ENCODE measurements at places on chromosomes 2 and 18.

GRCh38 chr2:144516411-144516980 is 3.4 kb downstream of the ZEB2 start:
- no peak for DNase-seq

GRCh38 chr2:133517876-133518275 is 50.4 kb downstream of the NCKAP5 start:
- DNase-seq: no peak

- no peak for DNase-seq
Measured at GRCh38 chr2:232973011-232973735, 39.9 kb downstream of the NGEF start.

DNA sequence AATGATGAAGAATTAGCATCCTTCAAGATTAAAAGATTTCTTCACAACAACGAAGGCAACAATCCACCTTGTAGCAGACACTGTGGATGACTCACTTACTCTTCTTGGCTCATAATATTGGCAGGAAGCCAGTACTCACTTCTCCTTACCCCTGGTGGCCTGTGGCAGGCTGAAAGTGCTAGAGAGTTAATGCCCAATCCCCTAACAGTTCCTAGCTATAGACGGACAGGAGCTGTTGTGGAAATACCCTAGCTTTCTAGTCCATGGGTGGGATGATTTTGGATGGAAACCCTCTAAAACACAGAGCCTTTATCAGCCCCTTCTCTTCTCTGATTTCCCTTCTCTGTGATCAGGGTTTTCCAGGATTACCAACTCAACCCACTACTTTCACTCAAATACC is 128.6 kb upstream of the NYAP2 start:
- DNase-seq: no peak

- no peak for DNase-seq
Measured at GRCh38 chr2:151302879-151303278, 13.4 kb upstream of the NMI start.

- DNase-seq: no peak
Measured at GRCh38 chr2:235527806-235528469, 34.1 kb downstream of the AGAP1 start.

DNA sequence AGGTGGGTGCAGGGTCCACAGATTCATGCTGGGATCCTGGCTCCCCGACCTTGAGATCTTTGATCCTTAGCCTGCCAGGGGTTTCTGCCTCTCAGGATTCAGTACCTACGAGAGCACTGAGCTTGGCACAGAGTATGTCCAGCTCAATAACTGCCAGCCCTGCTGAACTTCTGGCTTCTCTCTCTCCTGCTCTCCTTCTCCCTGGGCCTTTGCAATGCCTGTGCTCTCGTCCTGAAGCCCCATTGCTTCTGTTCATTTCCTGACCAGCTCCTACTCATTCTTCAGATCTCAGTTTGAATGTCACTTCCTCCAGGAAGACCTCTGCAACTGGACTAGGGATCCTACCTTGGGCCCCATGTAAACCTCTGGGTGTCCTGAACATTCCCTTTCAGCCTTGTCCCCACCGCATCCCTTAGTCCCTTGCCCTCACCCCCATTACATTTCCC is 113.8 kb upstream of the HAAO start:
- no peak for DNase-seq

DNA sequence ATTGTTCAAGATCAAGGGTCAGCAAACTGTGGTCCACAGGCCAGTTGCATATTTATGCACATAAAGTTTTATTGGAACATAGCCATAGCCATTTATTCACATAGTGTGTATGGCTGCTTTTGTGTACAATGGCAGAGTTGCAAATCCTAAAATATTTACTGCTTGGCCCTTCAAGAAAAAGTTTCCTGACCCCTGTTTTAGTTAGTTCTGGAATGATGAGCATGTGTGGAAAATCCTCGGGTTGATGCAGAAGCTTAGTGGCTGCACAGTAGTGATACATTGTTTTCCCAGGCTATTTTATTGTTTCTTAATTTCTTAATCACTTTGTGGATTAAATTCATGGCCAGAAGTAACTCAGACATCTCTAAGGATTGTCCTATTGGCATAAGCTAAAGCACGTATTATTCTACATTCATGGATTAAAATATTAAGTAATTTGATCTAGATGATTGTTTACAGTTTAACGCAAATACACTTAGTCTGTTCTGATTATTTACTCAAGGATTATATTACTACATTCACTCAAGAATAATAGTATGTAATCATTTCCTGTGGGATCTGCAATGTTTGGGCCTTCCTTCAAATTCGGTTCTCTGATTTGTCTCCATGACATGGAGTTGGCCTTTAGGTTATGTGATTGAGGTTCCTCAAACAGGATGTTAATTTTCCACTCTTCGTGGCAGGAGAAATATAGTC is 165.5 kb downstream of the TMEM247 start:
- DNase-seq: no peak

DNA sequence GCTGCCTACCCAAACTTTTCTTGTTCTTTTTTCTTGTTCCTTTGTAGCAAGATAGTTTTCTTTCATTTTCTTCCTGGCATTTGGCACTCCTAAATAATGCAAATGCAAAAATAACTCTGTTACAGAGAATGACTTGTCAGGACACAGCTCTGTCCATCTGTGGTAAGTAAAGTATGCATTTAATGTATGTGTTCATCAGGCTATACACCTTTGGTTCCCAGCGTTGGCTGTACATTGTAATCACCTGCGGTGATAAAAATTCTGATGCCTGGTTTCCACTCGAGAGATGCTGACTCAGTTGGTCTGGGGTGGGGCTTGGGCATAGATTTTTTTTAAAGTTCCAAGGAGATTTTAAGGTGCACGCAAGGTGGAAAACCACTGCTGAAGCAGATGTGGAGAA is at the start of gene SERPINB13:
SERPINB13 (plus strand) TSS at position 378 of the 400 bp plus-strand sequence. CDS start 1,325 bp downstream, outside the sequence.
- DNase-seq: no peak

GRCh38 chr2:111167076-111167862 is 46.6 kb downstream of the BCL2L11 start:
- DNase-seq: no peak

DNA sequence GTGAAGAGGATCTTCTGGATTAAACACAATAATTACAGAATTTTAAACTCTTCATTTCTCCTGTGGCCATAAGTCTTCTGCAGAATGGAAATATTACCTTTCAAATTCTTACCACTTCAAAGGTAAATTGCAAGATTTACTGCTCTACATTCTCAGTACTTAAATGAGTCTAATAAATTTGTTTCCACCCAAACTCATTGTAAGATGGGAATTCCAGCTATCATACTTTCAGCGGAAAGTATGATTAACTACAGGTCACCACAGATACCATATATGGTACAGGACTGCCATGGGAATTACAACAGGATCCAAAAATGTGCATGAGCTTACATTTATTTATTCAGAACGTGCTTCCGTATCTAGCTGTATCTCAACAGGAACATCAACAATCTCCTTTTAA is 3.1 kb downstream of the DSC3 start:
- no peak for DNase-seq

DNA sequence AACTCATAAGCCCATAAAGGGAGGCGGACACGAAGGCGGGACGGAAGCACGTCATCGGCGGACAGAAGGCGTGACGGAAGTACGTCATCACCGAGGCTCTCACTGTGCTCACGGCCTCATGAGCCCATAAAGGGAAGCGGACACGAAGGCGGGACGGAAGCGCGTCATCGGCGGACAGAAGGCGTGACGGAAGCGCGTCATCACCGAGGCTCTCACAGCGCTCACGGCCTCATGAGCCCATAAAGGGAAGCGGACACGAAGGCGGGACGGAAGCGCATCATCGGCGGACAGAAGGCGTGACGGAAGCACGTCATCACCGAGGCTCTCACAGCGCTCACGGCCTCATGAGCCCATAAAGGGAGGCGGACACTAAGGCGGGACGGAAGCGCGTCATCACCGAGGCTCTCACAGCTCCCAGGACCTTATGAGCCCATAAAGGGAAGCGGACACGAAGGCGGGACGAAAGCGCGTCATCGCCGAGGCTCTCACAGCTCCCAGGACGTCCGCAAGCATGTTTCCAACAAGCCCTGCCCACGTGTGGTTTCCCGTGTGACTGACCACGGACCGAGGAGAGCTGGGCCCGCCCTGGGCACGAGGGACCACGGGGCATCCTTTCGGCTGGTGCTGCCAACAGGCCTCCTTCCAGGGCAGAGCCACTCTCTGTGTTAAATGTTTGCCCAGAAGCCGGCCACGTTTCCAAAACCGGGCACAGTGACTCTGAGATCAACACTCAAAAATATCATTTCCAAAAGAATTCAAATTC is 182.7 kb upstream of the SALL3 start:
- DNase-seq: no peak

DNA sequence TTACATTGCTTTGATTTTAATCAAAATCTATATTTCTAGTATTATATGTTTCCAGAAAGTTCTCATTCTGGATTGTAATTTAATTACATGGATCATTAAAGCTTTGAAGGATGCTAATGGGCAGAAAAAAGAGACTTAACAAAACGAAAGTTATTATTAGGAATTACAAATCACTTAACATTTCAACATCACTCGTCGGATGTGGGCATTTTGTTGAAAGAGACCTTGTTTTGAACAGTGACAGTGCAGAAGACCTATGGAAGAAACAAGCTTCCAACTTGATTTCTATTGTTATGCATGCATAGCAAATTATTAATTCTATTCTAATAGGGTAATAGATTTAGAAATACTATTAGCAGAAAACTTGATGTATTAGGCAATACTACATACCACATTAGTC is 31.4 kb upstream of the DARS1 start:
- DNase-seq: no peak

- no peak for DNase-seq
Measured at GRCh38 chr2:106184857-106185256, 9.2 kb downstream of the UXS1 start.

GRCh38 chr2:16128746-16129610 is 188.6 kb downstream of the MYCN start:
- no peak for DNase-seq

- no peak for DNase-seq
Measured at GRCh38 chr2:199704358-199705238, 146.4 kb downstream of the FTCDNL1 start.

GRCh38 chr2:160967523-160967922 is 192.7 kb upstream of the TANK start:
- DNase-seq: no peak
